ENCODE measurements at places on chromosomes 4 and X.

- no peak for DNase-seq
Measured at GRCh38 chr4:11005300-11005699, 320.7 kb upstream of the CLNK start.

DNA sequence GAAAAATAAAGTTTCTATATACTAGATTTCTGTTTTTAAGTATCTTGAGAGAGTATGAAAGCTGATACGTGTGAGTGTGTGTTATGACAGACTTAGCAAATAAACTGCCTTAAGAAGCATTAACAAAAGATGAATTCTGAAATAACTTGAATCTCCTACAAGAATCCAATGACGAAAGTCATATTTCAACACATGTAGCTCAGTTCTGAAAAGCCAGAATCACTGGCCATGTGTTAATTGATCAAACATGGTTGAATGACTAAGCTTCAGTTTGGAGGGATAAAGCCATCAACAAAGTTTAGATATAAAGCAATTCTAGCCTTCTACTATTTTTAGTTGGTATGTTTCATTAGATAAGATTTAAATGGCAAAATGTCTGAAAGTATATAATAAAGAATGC, 88.5 kb upstream of the ETNPPL start:
- DNase-seq, result no peak

DNA sequence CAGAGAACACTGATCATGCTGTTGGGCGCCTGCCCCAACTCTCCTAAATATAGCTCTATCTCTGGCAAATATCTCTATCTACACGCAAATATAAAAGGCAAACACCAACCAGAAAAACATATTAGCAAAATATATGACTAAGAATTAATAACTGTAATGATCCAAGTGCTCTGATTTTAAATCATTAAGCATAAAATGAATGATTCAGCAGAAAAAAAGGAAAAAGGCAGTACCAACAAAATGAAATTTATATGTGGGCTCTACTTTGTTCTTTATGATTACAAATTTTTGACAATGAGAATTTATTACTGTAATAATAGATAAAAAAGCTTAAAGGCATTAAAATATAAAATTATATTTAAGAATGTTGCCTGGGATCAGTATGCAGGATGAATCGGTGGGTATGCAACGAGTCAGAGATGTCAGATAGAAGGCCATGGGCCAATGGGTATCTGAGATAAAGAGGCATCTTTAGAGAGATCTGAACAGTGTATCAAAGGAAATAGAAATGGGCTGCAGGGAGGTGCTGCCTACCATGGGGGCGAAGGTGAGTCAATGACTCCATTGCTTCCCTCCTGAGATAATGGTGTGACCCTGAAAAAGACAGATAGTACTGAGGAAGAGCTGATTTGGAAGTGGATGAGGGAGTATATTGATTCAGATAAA, 234.8 kb downstream of the SCFD2 start:
- DNase-seq, result no peak

DNA sequence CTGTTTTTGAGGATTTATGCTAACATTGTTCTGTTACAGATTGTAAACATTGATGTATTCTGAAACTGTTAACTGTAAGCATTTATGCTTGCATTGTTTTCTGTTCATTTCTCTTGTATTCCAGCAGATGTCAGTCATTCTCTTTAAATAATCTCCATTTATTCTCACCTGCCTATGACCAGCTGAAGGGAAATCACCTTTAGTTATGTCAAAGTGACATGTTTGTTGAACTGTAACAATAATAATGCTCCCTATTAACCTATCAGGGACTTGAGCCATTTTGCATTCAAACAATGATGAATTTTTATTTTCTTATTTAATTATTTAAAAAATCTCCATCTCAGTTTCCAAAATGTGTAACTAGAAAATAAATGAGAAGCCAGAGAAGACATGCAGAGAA, 58.0 kb downstream of the SPCS3 start:
- DNase-seq, result peak; percentile 16

DNA sequence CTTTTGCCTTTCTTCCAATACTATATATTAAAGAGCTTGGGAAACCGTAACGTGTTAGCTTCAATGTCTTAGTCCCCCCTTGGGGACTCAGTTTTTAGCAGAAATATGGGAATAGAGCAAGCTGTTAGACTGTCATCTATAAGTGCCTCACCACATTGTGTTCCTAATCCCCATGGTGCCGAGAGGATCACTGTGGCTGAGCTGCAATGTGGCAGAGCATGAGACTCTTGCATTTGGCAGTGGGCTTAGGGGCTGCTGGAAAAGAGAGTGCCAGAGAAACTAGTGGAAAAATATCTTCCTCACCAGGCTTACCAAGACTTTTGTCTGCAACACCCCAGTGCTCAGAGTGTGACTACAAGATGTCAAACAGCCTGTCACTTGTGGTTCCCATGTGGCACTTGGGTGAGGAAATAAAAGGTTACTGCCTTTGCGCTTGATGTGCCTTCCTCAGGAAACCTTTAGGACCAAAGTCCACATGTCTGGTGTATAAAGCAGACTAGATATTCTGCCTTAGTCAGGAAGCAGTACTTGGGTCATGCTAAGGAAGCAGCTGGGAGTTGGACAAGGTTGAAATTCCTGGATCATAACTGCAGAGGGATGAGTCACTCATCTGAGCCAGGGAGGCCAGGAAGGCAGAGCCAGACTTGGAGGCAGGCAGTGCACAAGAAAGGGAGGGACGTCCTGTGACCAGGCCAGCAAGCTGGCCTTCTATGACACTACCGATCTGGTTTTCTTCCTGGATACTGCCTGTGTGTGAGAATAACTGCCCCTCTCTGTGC, 9.7 kb upstream of the MAGEA4 start:
- DNase-seq, result no peak

GRCh38 chr4:72935462-72935861, 134.1 kb downstream of the COX18 start:
- DNase-seq, result no peak

- DNase-seq, result no peak
Measured at GRCh38 chr4:144283526-144283925, 143.0 kb upstream of the GYPA start.

DNA sequence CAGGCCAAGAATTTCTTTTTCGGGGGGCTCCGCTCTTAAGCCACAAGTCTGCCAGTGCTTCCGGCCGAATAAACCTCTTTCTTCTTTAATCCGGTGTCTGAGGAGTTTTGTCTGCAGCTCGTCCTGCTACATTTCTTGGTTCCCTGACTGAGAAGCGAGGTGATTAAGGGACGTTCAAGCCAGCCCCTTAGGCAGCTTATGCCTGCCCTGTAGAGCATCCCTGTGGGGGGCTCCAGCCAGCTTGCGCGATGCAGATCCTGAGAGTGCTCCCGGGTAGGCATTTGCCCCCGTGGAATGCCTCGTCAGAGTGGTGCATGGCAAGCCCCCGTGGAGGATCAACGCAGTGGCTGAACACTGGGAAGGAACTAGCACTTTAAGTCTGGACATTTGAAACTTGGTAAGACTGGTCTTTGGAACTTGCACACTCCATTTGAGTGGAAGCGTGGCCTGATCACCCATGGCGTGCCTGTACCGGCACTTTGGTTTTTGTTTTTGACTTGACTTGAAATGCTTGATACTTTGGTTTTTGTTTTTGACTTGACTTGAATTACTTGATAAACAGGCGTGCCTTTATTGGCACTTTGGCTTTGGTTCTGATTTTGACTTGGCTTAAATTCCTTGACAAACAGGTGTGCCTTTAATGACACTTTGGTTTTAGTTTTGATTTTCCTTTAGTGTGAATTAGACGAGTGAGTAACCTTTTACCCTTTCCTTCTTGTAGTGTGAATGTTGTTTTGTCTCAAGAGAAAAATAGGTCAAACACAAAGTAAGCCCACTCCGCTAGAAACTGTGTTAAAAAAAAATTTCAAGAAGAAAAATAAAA, 6.1 kb downstream of the ACOX3 start:
- no peak for DNase-seq

DNA sequence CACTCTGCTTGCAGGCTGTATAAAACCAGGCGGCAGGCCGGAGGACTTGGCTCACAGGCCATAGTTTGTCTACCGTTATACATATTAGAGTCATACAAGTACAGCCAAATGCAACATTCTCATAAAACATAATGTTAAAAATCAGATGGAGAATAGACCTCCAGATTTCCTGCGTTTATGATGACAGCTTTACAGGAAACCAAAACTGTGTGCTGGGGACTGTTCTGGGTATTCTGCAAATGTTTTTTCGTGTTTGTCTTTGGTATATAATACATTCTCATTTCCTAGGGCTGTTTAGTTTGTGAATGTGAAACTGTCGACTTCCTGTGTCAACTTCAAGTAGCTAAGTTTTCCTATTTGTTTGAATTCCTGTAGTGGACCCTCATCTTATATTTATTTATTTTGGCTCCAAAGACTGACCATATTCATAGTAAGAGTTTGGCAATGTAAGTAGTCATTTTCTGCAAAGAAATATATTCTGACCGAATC, 79.5 kb upstream of the FAM9C start:
- DNase-seq, result peak; percentile 28

- no peak for DNase-seq
Measured at GRCh38 chr4:78167510-78167909, 110.4 kb downstream of the FRAS1 start.

DNA sequence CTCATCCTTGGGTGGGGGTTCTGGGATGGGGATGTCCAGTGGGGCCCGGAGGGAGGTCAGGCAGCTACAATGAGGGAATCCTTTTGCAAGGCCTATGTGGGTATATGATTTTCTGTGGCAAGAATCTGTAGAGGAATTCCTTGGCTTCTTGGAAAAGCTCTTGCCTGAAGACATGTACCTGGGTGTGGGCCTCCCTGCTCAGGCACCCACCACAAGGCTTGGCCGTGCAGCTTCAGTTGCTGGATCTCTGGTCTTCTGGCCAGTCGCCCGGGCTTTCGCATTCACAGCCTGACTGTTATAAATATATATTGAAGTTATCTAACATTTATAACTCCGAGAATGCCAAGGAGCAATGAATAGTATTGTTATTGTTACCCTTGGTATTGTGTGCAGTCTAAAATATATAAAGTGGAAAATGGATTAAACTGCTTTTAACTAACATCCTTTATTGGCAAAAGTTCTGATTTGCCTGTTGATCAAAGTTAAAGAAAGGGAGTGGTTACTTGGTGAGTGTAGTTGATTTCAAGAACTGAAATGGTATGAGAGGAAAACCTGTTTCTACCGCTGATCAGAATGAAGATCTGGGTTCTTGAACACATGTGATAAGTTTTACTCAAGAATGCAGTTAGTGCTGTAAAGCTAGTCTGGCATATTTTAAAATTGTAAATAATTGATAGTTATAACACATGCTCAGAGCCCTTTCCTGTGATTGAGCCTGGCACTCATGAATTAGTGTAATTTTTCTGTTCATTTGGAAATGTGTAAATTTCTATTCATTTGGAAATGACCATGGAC, 36.0 kb downstream of the PTTG2 start:
- DNase-seq, result no peak

- DNase-seq, result no peak
Measured at GRCh38 chr4:7503559-7504249, 69.0 kb upstream of the PSAPL1 start.

DNA sequence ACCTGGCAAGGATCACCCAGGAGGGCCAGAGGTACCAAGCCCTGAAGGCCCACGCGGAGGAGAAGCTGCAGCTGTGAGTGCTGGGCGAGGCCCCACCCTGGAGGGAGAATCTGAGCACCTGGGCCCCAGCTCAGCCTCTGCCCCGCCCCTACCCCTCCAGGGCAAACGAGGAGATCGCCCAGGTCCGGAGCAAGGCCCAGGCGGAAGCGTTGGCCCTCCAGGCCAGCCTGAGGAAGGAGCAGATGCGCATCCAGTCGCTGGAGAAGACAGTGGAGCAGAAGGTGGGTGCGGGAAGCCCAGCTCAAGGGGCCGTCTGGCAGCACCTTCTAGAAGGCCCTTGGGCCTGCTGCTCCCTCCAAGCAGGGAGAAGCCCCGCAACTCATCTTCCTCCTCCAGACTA, 23.2 kb downstream of the TACC3 start:
- DNase-seq, result no peak

- DNase-seq, result peak; percentile 45
Measured at GRCh38 chrX:154515090-154515965, 704 bp downstream of the FAM3A start.

DNA sequence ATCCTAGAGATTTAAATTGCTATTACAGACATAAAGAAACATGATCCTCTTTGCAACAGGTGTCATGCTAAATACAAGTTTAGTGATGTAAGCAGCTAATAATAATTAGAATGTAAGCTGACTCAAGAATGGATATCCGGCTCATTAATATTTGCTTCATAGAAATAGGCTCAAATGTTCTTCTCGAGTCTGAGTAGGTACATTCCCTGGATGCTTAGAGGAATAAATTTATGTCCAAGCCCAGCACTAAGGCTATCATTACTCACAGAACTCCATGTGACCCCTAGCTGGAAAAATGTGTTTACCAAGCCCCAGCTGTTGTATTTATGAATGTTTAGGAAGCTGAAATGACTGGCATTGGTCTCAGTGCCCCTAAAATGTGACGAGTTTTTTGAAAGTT, 87.6 kb upstream of the TSPAN7 start:
- DNase-seq, result no peak

DNA sequence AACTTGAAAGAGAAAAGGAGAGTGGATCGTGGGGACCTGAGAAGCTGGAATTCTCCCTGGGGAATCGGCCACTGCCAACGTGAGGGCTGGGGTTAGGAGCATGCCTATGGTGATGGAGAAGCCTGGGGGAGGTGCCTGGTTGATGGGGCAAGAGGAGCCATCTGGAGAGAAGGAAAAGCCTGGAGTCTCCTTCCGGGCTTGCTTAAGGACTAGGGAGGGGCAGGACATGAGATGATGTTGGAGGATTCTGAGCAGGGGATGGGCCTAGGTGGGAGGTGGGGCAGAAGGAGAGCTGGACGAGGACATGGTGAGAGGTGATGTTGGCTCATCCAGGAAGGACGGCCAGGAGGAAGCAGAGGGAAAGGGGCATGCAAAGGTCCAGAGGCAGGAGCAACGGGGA, 35.0 kb upstream of the GYG2 start:
- no peak for DNase-seq

- no peak for DNase-seq
Measured at GRCh38 chr4:47561331-47561730, 76.3 kb downstream of the ATP10D start.

GRCh38 chr4:23947826-23948225, 58.0 kb upstream of the PPARGC1A start:
- no peak for DNase-seq

- DNase-seq, result no peak
Measured at GRCh38 chr4:173448103-173448502, 49.2 kb upstream of the SCRG1 start.

DNA sequence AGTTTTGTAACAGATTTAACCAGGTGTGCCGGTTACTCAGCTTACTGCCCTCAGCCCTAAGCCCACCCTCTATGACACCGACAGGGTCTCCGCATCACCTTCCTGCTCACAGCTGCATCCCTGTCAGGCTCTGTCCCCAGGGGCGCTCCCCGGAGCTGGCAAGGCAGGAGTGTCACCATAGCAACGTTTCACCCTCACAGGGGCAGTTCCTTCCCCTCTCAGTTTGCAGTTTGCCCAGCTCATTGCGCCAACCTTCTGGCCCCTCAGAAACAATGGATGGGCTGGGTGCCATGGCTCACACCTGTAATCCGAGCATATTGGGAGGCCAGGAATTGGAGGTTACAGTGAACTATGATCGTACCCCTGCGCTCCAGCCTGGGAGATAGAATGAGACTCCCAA, 42.6 kb downstream of the RGS12 start:
- DNase-seq, result no peak

- DNase-seq, result no peak
Measured at GRCh38 chrX:24760363-24761000, 66.8 kb downstream of the POLA1 start.

GRCh38 chr4:69773484-69773883, 13.1 kb upstream of the SULT1B1 start:
- DNase-seq, result peak; percentile 18
